ENCODE measurements at places on chromosomes 16 and 17.

GRCh38 chr16:89410794-89411309 lies 79.5 kb downstream of the ANKRD11 start:
- DNase-seq, result peak; percentile 31

GRCh38 chr16:86663685-86664521 lies 85.6 kb downstream of the FOXL1 start:
- no peak for DNase-seq

- no peak for DNase-seq
Measured at GRCh38 chr16:81593481-81593880, 148.9 kb downstream of the CMIP start.

- DNase-seq, result no peak
Measured at GRCh38 chr16:71424626-71425025, 17.2 kb downstream of the TLE7 start.

DNA sequence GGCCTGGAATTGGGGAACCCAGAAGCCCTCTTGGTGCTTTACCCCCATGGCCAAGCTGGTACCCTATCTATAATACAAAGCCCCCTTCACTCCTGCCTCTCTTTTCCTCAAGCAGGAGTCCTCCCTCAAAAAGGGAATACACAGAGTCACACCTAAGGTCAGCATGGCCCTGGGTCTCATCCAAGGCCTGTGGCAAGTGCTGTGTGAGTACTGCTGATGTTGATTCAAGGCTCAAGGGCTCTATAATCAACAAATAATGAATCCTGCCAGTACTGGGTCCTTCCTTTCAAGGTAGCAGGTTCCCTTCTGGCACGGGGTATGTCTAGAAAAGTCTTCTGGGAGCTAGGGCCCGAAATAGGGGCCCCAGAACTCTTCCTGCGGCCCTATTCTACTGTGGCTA lies 187.3 kb downstream of the CYB561 start:
- no peak for DNase-seq

GRCh38 chr17:59786213-59786535 lies 78.7 kb downstream of the VMP1 start:
- DNase-seq, result no peak

DNA sequence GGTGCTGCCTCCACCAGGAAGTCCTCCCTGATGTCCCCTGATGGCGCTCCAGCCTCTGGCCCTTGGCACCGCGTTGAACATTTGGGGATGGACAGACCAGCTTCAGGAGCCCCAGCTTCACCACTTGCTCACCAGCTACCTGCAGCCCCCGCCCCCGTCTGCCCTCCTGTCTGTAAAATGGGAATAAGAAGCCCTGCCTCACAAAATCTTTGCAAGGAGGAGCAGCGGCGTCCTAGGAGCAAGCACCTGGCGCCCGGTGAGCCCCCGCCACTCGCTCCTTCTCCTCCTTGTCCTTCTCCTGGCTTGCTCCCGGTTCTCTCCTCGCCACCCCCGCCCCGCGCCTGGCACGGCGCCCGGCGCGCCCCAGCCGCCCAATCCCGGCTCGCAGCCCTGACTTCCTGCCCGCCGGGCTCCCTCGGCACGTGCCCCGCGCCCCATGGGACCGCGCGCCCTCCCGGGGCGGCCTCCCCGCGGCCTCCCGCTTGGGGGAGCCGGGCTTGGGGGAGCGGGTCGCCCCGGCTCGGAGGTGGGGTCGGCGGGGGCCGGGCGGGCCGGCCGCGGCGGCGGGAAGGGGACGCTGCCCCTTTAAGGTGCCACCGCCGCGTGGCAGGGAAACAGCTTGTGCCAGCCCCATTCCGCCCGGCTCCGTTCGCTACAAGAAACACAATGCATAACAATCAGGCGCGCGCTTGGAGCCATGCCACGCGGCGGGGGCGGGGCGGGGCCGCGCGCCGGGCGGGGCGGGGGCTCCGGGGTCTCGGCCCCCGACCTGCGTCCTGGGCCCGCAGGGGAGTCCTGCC lies 9.1 kb upstream of the PPP1R1B start:
- DNase-seq, result no peak

- DNase-seq, result no peak
Measured at GRCh38 chr16:79589601-79590102, 10.9 kb downstream of the MAF start.

DNA sequence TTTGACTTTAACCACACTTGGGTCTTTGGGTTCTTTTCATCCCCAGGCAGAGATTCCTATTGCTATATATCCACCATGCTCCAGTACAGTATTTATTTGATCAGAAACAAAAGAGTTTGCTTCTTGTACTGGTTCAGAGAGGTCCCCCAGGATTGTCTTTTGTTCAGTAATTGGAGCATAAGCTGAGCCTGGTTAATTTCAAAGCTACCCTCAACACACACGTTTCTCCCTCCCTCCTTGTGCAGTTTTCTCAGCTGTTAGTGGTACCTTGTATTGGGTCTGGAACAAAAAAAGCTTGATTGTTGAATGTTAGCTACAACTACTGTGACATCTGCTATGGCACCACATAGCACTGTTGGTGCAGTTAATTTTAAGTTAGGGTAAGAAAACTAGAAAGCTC lies 50.0 kb downstream of the NUP93 start:
- no peak for DNase-seq

- DNase-seq, result no peak
Measured at GRCh38 chr16:62751218-62751617, 715.0 kb upstream of the CDH8 start.

GRCh38 chr17:75692976-75693375 lies 25.8 kb downstream of the SAP30BP start:
- no peak for DNase-seq
